HFF-Myc (cell line): ENCODE measurements at places on chromosomes 5 and 9.
A peak's percentile ranks its signal among the peaks of the same experiment; 100 is the strongest.

GRCh38 chr5:154917757-154918156 is 20.3 kb downstream of the GEMIN5 start:
- no peak for DNase-seq

DNA sequence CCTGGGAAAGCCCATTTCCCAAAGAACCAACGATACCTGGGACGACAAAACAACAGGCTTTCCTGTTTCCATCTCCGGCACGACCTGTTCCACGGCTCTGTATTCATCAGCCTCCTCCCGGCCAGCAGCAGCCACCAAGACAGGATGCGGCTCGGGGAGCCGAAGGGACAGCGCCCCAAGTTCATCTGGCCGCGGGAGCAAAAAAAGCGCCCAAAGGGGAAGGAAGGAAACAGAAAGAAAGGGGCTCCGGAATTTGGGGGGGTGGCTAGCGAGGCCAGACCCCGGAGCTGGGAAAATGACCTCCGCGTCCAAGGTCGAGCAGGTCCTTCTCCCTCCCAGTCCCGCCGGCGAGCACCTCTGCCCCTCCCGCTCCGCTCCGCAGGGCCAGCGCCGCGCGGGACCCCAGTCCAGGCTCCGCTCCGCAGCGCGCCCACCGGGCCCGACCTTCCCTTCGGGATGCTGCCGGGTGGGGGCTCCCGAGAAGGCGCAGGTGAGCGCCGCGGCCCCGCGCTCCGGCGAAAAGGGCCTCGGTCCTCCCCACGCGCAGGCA is 608 bp downstream of the ELOVL7 start:
- no peak for DNase-seq

GRCh38 chr5:144142824-144143162 is 27.7 kb downstream of the YIPF5 start:
- DNase-seq: no peak

DNA sequence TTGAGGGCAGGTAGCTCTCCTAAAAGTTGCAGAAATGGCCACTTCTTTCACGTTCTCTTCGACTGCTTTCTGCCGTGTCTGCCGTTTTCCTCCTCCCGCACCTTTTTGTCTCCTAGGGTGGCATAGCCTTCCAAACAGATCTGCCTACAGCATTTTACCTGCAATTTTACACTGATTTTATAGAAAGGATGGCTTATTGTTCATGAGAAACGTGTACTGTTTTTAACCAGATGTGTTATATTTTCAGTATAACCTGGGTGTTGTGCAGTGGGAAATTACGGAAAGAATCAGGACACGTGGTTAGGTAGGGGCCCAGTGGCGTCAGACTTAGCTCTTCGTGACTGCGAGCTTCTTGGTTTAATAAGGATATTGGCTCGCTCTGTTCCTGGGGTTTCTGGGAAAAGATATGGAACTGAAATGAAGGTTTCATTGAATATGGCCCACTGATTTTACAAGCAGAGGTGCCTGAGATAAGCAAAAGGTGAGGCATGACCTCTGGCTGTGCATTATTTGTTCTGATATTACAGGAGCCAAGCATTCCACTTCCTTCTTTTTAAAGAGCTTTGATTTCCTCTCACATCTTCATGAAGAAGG is 43.7 kb upstream of the PRSS3 start:
- DNase-seq: no peak

DNA sequence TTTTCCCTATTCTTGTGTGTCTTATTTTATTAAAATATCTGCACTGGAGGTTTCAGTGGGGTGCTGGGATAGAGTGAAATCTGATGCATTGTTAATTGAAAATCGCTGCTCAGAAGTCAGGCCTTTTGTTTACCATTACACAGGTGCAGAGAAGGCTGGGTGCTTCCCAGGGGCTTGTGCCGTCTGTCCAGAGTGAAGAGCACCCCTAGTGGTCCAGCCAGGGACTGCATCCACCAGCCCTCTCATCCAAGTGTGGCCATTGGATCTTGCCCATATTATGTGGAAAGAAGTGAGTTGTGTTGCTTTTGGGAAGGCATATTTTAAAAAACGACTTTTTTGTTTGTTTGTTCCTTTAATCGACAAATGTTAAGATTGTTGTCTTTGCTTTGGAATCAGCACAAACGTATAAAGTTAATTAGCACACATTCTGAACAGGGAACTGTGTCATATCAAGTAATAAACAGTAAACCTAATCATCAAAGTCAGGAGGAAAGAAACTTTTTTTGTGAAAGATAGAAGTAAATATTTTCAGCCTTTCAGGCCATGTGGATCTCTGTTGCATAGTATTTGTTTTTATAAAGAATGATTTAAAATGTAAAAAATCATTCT is 315.6 kb downstream of the MTRR start:
- DNase-seq: peak; percentile 11

DNA sequence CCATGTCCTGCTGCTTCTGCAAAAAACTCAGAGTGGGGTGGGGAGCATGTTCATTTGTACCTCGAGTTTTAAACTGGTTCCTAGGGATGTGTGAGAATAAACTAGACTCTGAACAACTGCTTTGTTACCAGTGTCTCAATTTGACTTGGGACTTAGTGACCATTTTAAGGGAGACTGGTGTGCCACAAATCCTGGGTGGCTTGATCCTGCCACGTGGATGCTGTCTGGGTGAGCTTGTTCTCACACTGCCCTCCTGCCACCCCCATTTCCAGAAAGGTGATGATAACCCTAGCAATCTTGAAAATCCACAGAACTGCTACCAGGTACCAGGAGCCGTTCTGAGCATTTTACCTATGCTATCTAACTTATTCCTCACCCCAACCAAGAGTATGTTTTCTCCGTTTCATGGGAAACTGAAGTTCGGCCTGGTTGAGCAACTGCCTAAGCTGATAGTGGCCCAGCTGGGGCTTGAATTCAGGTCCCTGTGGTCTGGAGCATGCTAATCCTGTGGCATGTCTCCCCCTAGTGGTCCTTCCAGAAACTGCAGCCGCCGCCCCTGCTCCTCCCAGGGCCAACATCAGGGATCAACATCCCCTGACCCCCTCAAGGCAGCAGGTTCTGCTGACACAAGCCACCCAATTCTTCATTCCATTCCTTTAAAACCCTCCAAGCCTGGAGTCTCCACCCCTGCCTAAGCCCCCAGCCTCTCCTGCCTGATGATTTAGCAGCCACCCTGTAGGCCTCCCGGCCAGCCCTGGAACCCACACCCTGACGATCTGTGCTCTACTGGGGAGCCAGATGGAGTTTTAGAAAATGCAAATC is 2.8 kb downstream of the IL3 start:
- DNase-seq: peak; percentile 32

GRCh38 chr9:137318602-137319001 is 16.5 kb upstream of the NRARP start:
- no peak for DNase-seq
